ENCODE measurements at places on chromosomes 16 and 17. TPM values are rescaled to one million over a fixed set of nuclear protein-coding genes. Genes with fewer than 3 reads are reported as not detected.

The CDK3 gene
- 5.0 TPM for total RNA-seq

The NOS2 gene
- 0.07 TPM for total RNA-seq

- H3K36me3 ChIP-seq, result peaks cover 34% of the 10 kb centered on the region
- no peak overlapping the region for H3K27ac ChIP-seq
- H3K27me3 ChIP-seq, result no peaks in the 10 kb centered on the region
- H3K4me1 ChIP-seq, result no peaks in the 10 kb centered on the region
- H3K4me3 ChIP-seq, result no peak overlapping the region
- DNase-seq, result no peak
Measured at GRCh38 chr17:78678222-78678557, 101.0 kb upstream of the DNAH17 start.

DNA sequence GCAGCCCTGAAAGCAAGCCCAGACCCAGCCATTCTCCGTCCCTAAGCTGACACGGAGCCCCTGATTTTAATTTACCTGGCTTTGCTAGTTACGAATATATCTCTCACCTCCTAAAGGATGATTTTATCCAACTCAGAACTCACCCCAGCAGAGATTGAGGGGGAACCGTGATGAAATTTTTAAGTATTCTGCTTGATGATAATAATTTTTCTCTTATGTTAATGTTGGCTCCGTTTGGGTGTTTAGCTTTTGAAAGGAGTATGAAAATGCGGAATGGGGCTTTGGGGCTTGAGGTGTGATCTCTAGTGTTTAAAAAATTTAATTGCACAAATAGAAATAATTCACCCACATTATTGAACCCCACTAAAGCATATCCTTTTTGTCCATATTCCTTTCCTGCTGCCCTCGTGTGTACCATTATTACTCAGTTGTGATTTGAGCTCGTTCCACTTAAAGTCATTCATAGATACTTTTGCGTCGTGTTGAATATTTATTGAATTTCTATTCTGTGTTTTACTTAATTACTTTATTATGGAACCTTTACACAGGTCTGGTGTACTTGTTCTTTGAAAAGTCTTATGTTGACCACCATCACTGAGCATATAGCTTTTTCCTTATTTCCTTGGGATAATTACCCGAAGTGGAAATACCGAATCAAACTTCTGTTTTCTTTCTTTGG lies 775 bp downstream of the PRPSAP2 start:
- H3K27me3 ChIP-seq, result no peaks in the 10 kb centered on the region
- peaks cover 54% of the 10 kb centered on the region for H3K4me1 ChIP-seq
- DNase-seq, result no peak
- peak overlapping the region; percentile 86 for H3K4me3 ChIP-seq

- H3K27ac ChIP-seq, result no peak overlapping the region
- DNase-seq, result no peak
- H3K36me3 ChIP-seq, result no peaks in the 10 kb centered on the region
- no peaks in the 10 kb centered on the region for H3K27me3 ChIP-seq
- H3K4me3 ChIP-seq, result no peak overlapping the region
- H3K4me1 ChIP-seq, result no peaks in the 10 kb centered on the region
Measured at GRCh38 chr16:51888534-51888933, 658.4 kb downstream of the TOX3 start.

GRCh38 chr17:61307905-61308886 lies 91.4 kb upstream of the TBX2 start:
- H3K4me3 ChIP-seq, result no peak overlapping the region
- no peaks in the 10 kb centered on the region for H3K27me3 ChIP-seq
- DNase-seq, result no peak

- DNase-seq, result no peak
- H3K4me3 ChIP-seq, result no peak overlapping the region
- H3K36me3 ChIP-seq, result no peaks in the 10 kb centered on the region
- no peak overlapping the region for H3K27ac ChIP-seq
- no peaks in the 10 kb centered on the region for H3K4me1 ChIP-seq
Measured at GRCh38 chr16:83494459-83494858, 313.3 kb upstream of the HSBP1 start.
